Nephron progenitor cell (in vitro differentiated cells): ENCODE measurements at places on chromosomes 2 and 18.

- DNase-seq: no peak
These were observed 66.2 kb downstream of the CUL3 start for GRCh38 chr2:224518806-224519580.

GRCh38 chr18:5429681-5430080 lies 114.1 kb downstream of the EPB41L3 start:
- no peak for DNase-seq

- DNase-seq: no peak
These were observed 52.5 kb upstream of the SLC14A2 start for GRCh38 chr18:45562567-45563479.

DNA sequence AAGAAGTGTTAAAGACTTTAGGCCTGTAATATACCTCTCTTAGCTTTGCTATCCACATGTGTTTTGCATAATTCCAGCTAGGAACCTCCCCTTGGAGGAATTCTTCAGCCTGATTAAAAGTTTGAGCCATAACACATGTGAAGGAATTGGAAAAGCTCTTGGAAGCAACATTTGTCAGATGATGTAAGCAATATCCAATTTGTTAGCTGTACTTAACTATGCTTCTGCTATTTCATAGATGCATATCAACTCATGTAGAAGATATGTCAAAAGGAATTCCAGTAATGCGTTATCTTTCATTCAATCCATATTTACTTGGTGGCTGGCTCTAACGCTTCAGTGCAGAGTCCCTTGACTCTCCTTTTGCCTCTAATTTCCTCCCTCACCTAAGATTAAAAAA lies 46.2 kb downstream of the PKP4 start:
- DNase-seq: no peak

DNA sequence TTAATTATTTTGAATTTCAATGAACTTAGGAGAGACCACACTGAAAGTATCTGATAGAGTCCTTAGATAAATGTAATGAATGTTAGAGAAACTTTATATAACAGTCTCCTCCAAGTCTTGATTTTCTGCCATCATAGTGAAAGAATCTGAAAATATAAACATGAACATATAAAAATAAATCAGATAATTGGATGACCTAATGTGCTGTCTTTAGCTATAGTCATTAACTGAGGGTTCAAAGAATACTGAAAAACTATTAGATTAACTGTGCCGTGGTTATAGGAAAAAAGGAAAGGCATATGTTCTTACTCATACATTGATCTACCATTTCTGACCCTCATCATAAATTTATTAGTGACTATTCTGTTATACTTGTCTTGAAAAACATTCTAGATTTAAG lies 47.0 kb upstream of the SPAG16 start:
- no peak for DNase-seq

GRCh38 chr18:22168360-22168921 lies 948 bp upstream of the GATA6 start:
- peak; percentile 47 for DNase-seq

DNA sequence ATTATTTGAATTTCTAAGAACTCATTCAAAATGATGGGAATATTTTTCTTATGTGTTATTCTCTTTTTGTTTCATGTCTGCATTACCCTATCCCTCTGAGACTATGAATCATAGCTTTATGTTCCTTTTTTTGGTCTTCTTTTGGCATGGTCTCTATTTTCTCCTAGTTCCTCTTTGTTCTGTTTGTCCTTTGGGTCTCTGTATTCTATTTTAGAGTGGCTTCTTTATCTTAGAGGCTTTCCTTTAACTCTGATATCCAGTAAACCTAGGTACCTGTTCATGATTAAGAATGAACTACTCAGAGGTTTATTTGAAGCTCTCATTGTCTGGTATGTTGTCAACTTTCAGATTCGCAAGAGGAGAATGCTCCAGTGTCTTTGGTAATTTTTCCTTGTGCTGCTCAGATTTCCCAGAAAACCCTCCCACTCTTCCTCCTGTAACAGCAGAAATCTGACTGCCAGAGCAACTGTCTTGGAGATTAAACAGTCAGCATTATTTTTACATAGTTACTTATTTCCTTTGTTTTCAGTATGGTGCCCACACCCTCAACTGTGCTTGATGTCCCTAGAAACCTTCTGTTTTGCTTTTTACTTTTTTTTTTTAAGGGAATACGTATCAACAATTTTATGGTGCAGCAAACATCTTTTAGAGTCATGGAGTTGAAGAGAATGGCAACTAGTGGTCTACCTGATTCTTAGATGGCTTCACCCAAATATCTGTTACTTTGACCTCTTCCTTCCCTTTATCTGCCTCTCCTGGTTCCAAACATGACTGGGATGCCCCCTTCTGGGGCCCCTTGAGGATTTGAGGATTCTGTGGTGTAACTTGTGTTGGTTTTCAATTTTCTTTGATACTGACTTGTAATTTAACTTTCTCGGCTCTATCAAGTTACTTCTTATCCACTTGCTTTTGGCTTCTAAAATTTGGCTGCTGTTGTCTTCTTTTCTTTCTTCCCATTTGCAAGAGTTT lies 92.0 kb downstream of the DPP10 start:
- no peak for DNase-seq

GRCh38 chr18:12287684-12288402 lies 20.2 kb upstream of the TUBB6 start:
- peak; percentile 67 for DNase-seq

DNA sequence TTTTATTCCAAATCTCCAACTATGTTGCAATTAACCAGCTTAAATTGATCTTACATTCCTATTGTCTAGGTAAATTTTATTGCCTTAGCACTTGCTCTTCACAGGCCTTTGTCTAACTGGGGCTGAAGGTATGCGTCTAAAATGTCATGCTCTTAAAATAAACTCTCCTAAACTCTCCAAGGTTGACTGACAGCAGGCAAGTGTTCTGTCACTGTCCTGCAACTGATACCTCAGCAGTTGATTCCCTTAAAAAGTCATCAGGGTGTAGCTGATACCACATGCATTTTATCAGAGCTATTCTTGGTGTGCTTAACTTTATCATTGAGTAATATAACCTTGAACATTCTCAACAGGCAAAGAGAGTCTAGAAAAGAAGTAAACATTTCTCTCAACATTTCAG lies 680 bp downstream of the TTN start:
- DNase-seq: no peak

DNA sequence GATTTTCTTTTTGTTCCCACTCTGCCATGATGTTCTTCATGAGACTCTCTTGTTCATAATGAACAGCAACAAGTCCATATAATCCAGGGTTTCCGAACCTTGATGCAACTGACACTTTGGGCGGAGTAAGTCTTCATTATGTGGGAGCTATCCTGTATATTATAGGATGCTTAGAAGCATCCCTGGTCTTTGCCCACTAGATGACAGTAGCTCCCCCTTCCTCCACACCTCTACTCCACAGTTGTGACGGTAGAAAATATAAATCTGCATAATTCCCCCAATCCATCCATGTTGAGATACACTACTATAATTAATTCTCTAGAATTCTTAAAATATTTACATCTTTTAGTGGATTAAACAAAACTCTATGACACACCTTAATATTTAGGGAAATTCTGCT lies 482.2 kb upstream of the CELF4 start:
- no peak for DNase-seq

- DNase-seq: peak; percentile 67
These were observed 42.6 kb upstream of the EDAR start for GRCh38 chr2:109031476-109032228.

DNA sequence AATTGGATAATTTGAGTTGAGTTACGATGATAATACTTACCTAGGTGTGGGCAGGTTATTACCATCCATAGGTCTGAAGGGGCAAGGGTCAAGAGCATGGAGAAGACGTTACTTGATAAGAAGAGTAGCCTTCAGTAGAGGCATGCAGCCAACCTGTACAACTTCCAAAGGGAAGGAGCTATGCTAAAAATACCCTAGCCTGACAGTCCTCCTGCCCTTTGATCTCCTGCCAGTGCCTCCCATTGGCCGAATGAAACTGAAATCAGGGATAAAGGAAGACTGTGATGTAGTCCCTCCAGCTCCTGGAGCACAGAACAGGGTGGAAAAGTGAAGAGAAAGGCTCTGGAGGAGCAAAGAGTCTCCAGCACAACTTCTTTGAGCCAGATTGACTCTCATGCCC lies 487.4 kb downstream of the ADCYAP1 start:
- DNase-seq: no peak

GRCh38 chr2:54522624-54523281 lies 66.6 kb downstream of the SPTBN1 start:
- peak; percentile 42 for DNase-seq

DNA sequence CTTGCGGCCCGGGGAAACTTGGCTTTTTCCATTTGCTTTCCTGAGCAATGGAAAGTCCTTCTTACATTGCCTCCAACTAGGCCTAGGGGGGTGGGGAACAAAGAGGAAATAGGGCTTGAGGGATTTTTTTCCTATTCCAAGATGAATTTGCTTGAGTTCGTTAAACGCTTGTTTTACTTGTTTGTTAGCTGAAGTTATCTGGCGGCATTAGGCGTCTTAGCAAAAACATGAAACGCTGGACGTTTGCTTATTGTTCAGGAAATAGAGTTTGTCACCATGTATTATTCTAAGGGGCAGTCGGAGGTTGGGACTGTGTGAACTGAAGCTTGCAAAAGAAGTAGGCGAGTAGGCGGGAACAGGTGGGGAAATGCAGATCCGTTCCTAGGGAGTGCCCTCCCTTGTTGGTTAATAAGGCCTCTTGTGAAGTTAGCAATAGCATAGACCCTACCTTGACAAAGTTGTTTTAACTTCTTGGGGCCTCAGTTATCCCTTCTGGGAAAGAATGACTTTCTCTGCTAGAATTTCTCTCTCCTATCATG lies 1.9 kb downstream of the CABLES1 start:
- DNase-seq: no peak

- DNase-seq: no peak
These were observed 151.9 kb upstream of the ALKAL2 start for GRCh38 chr2:439556-440402.

GRCh38 chr2:173028671-173029070 lies 47.0 kb upstream of the MAP3K20 start:
- DNase-seq: no peak
